Activated T-helper 1 cell treated with Interleukin-2 at 50 U/mL for 16 hours (primary cell): ENCODE measurements at places on chromosomes 5 and 9.
A peak's percentile ranks its signal among the peaks of the same experiment; 100 is the strongest.

- no peak for DNase-seq
Measured at GRCh38 chr9:27626244-27627187, 53.2 kb upstream of the C9orf72 start.

DNA sequence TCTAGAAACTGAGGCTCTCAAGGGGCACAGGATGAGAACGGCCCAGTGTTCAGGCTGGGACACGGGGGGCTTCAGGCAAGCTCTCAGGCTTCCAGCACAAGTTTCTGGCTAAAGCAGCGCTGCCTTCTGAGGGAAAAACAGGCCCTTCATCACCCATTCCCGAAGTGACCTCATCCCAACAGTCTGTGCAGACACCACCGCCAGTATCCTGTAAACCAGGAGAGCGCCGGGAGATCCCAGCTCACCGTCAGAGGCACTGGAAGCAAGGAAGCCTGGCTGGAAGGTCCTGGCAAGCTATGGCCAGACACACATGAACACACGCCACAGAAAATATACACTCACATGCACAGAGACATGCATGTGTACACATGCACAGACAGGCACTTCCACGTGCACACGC is 8.8 kb downstream of the SLC12A7 start:
- no peak for DNase-seq

GRCh38 chr5:78591972-78592700 is 56.4 kb downstream of the LHFPL2 start:
- no peak for DNase-seq

DNA sequence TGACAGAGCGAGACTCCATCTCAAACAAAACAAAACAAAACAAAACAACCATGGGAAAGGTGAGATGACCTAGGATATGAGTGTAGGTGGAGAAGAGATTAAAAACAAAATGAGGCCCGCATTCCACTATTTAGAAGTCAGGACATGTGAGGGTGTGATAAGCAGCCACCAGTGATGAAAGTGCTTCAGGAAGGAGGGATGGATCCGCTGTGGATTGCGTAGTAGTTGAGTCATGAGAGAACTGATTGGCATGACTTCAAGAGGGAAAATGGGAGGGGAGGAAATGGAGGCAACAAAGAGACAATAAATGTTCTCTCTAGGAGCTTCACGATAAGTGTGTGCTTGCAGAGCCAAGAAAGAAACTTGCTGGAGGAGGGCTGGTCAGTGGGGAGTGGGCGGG is 367.6 kb downstream of the ARL15 start:
- DNase-seq, result no peak

- no peak for DNase-seq
Measured at GRCh38 chr9:79973627-79974026, 401.9 kb downstream of the TLE4 start.

DNA sequence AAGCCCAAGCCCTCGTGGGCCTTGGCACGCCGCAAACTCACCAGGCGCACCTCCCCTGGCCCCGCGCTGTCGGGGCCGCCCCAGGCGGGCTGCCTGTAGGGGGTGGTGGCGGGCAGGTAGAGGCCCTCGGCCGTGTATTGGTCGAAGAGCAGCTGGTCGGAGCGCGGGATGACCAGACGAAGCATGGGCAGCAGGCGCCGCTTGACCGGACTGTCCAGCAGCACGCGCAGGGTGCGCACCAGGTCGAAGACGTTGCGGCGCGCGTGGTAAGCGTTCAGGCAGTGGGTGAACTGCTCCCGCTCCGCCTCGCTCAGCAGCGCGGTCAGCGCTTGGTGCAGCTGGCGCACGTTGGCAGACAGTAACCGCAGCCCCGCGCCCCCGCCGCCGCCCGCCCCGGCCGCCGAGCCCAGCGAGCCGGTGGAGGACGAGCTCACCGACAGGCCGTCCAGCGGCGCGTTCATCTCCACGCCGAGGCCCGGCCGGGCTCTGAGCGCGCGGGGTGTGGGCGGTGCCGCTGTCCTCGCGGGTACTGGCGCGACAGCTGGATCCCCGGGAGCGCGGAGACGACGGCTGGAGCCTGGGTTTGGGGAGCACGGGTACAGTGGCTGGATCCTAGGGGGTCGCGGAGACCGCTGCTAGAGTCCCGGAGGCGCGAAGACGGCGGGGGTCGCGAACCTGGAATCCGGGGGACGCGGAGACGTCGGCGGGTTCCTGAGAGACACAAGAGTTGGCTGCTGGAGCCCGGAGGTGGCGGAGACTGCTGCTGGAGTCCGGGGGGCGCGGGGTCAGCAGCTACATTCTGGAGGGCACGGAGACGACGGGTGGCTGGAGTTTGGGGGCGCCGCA is 709 bp downstream of the WHRN start:
- peak; percentile 8 for DNase-seq

DNA sequence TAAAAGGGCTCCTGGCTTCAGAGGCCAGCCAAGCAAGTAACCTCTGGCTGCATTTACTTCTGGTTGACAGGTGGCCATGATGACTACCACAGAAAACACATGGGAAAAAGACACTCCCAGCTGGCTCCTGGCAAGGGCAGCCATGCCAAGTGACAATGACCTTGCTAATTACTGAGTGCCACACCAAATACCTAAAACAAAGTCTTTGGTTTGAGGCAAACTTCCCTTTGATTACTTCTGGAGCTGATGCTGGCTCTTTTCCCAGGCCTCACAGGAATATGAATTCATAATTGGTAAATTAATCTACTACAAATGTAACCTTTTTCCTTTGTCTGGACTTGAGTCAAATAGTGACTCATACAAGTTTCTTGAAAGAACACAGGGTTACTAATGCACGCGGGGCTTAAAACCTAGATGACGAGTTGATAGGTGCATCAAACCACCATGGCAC is 61.0 kb downstream of the LPAR1 start:
- no peak for DNase-seq

GRCh38 chr5:14190194-14191164 is 47.3 kb downstream of the TRIO start:
- no peak for DNase-seq

DNA sequence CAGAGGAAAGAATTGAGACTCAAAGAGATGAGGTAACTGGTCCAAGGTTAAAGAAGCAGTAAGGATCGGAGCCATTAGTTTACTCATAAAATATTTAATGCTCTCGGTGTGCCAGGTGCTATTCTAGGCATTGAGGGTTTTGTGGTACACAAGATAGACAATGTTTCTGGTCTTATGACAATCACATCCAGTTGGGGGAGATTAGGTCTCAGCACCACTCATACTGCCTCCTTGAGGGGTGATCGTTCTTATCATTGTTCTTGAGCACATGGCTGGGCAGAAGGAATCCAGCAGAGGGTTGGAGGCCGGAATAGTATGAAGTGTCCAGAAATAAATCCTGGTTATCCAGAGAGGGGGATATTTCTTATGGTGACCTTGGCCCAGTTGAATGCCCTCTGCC is 40.7 kb upstream of the LCP2 start:
- no peak for DNase-seq

GRCh38 chr9:122001491-122002201 is 91.5 kb downstream of the TTLL11 start:
- no peak for DNase-seq

DNA sequence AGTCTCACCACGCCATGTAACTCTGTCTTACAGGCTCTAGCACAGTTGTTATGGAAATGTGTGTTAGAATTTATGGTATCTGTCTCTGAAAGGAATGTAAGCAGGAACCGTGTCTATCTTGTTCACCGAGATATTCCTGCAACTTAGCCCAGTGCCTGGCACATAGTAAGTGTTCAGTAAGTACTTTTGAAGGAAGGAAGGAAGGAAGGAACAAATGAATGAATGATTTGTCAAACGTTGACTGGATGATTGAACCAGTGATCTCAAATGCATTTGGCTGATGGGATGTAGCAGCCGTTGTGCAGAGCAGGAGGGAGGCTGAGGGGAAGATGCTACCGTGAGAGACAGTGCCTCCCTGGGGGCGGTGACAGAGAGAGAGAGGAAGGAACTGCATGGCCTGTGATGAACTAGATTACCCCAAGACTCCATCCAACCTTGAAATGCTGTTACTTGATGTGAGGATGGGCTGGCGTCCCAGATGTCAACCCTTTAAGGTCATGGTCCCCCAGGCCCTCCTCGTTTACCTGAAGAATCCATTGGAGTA is 47.5 kb upstream of the PPARGC1B start:
- no peak for DNase-seq

- DNase-seq, result no peak
Measured at GRCh38 chr5:54643685-54644106, 126.1 kb downstream of the SNX18 start.

DNA sequence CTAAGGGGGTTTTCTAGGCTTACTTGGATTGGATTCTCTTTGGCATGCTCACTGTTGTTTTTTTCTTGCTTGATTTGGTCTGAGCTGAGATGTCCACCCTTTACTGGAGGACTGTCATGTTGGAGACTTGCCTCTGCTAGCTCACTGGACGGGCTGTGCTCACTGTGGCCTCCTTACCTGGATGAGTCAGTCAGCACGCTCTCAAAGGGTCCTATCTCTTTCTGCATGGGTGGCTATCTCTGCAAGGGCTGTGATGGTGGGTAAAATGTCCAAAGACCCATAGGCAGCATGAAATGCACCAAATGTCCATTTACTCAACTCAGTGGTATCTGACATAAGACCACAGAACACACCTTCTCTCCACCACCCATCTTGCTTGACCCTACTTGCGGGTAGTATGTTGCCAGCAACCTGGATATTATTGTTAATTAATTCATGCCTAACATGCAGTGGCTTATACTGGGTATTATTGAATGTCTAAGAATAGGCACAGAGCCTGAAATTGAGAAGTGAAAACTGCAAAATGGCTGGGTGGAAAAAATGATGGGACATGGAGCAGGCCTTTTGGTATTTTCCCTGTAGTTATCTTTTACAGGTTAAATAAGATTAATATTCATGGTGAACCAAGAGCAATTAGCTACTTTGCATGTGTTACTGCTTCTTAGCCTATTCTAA is 68.9 kb upstream of the TLE1 start:
- DNase-seq, result no peak
